Neural progenitor cell (in vitro differentiated cells): ENCODE measurements at places on chromosomes 7 and 10. TPM values are rescaled to one million over a fixed set of nuclear protein-coding genes. Genes with fewer than 3 reads are reported as not detected.

GRCh38 chr7:1253681-1254181 is 21.1 kb downstream of the UNCX start:
- DNase-seq = no peak

DNA sequence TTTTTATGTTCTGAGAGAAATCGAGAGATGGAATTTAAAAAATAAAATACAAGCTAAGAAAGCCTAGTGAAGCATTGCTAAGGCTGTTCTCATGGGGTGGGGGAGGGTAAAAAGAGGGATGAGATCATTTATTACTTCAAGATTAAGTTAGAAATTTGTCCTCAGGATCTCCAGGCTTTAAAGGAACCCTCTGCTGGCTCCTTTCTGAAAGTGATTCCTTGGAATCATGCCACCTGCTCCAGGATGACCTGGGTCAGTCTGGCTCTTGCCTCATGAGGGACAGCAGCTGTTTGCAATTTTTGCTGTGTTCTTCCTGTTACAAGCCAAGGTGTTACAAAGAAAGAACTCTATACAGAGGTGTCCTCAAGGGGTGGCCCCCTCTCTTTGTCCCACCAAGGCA is 69.8 kb downstream of the CDK1 start:
- DNase-seq = no peak

GRCh38 chr7:29432721-29433120 is 130.9 kb upstream of the PRR15 start:
- no peak for DNase-seq

- DNase-seq = peak; percentile 55
Measured at GRCh38 chr10:81548160-81548559, 326.8 kb upstream of the NRG3 start.

- DNase-seq = no peak
Measured at GRCh38 chr7:91812388-91812787, 68.1 kb downstream of the MTERF1 start.

DNA sequence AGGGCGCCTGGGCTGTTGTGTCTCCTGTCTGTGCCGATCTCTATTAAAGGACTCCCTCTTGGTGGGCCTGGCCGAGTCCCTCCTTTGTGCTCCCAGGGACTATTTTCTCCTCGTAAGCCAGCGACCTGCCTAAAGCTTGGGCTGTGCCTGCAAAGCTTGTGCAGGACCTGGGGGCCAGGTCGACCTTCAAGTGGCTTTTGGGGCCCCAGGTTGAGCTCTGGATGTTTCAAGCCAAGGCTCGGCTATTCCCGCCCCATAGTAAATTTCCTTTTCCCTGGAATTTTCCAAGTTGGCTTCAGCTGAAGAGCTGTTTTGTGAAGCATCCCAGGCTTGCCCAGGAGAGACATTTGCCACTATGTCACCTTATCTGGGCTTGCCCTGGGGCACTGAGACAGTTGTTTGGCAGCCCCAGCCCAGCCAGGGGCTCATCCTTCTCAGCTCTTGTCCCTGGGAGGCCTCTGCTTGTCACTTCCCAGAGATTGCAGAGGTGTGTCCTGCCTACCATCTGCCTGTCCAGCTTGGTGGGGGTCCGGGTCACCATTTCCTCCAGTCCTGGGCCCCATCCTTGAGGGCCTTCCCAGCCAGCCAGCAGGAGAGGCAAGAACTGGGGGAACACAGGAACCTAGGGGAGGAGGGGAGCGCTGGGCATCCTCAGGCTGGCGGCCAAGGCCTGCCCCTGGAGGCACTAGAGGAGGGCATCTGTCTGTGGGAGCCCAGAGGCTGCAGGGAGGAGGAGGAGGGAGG is 20.2 kb downstream of the ZMIZ2 start:
- no peak for DNase-seq

LCOR gene
- total RNA-seq = 24.9 and 35.3 TPM in 2 replicates

GRCh38 chr7:63071920-63072319 is 926.7 kb upstream of the ZNF722 start:
- DNase-seq = no peak

GRCh38 chr7:94562525-94562924 is 52.9 kb downstream of the CASD1 start:
- DNase-seq = no peak
